T-cell (primary cell): ENCODE measurements at places on chromosomes 4 and X.
A peak's percentile ranks its signal among the peaks of the same experiment; 100 is the strongest.

GRCh38 chrX:17654116-17654515, 83.2 kb upstream of the SCML1 start:
- H3K27ac ChIP-seq, result no peak overlapping the region
- H3K4me1 ChIP-seq, result peaks cover 26% of the 10 kb centered on the region
- no peak overlapping the region for H3K4me3 ChIP-seq
- peaks cover 21% of the 10 kb centered on the region for H3K27me3 ChIP-seq
- DNase-seq, result peak; percentile 8
- no peaks in the 10 kb centered on the region for H3K36me3 ChIP-seq

- no peaks in the 10 kb centered on the region for H3K36me3 ChIP-seq
- H3K27me3 ChIP-seq, result no peaks in the 10 kb centered on the region
- peak overlapping the region; percentile 38 for H3K4me3 ChIP-seq
- H3K27ac ChIP-seq, result no peak overlapping the region
Observed at GRCh38 chr4:118113220-118113619, 78.9 kb downstream of the NDST3 start.

DNA sequence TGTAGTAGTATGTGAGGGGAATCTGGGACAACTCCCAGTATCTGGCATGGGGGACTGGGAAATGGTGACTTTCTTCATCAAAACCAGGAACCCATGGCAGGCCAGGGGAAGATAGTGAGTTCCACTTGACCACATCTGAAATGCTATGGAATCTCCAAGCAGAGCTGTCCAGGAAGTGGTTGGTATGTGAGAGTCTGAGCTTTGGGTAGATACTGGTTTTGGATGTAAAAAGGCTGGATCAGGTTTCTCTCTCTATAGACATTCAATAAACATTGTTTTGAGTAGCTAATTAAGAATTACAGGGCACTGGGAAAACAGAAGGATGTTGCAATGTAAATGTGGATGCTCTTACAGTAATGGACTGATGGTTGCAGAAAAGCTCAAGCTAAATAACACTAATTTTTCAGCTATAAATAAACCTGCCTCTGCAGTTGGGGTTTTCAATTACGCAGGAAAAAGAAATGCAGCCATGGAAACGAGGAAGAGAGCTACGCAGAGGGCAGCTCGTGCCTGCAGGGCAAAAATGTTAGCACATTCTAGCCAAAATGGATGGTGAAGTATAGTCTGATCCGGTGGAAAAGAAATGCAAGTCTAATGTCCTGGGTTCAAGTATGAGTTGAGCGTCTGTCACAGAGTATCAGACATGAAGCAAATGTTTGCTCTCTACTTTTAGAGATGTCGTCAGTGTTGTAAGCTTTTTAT, 13.4 kb upstream of the CHRNA9 start:
- no peak overlapping the region for H3K27ac ChIP-seq
- no peak for DNase-seq
- no peaks in the 10 kb centered on the region for H3K36me3 ChIP-seq
- peaks cover 15% of the 10 kb centered on the region for H3K4me1 ChIP-seq

GRCh38 chr4:86935853-86936733, 1.3 kb downstream of the AFF1 start:
- no peaks in the 10 kb centered on the region for H3K27me3 ChIP-seq
- peaks cover 34% of the 10 kb centered on the region for H3K4me1 ChIP-seq
- H3K4me3 ChIP-seq, result peak overlapping the region; percentile 65
- H3K27ac ChIP-seq, result peak overlapping the region; percentile 82
- H3K36me3 ChIP-seq, result no peaks in the 10 kb centered on the region
- peak; percentile 60 for DNase-seq

- no peaks in the 10 kb centered on the region for H3K4me1 ChIP-seq
- no peak overlapping the region for H3K4me3 ChIP-seq
- no peak overlapping the region for H3K27ac ChIP-seq
- H3K36me3 ChIP-seq, result no peaks in the 10 kb centered on the region
- DNase-seq, result no peak
Observed at GRCh38 chr4:4881432-4881831, 22.0 kb downstream of the MSX1 start.

GRCh38 chr4:2222838-2223237, 19.1 kb downstream of the HAUS3 start:
- peaks cover 9% of the 10 kb centered on the region for H3K4me1 ChIP-seq
- H3K27ac ChIP-seq, result no peak overlapping the region
- H3K27me3 ChIP-seq, result no peaks in the 10 kb centered on the region
- H3K4me3 ChIP-seq, result no peak overlapping the region

DNA sequence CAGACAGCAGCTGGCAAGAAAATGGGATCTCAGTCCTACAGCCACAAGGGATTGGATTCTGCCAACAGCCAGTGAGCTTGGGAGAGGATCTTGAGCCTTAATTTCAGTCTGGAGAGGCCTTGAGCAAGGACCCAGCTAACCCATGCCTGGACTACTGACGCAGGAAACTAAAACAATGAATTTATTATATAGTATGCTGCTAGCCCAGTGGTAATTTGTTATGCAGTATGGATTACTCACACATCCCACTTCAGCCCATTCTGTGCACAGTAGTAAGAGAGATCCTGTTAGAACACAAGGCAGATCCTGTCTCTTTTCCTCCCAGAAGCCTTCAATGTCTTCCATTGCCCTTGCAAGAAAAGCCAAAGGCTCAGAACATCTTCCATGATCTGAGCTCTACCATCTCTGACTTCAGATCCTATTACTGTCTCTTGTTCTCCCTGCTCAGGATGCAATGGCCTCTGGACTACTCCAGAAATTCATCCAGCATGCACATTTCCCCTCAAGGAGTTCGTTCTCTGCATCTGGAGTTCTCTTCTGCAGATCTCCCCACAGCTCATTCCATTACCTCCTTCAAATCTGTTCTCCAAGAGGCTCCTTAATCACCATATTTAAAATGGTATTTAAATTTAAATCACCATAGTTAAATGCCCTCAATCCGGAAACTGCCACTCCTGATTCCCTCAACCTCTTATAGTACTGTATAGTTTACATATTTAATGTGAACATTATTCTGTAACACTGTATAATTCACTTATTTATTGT, 27.6 kb downstream of the SMIM20 start:
- H3K36me3 ChIP-seq, result no peaks in the 10 kb centered on the region
- H3K4me3 ChIP-seq, result no peak overlapping the region
- DNase-seq, result no peak

DNA sequence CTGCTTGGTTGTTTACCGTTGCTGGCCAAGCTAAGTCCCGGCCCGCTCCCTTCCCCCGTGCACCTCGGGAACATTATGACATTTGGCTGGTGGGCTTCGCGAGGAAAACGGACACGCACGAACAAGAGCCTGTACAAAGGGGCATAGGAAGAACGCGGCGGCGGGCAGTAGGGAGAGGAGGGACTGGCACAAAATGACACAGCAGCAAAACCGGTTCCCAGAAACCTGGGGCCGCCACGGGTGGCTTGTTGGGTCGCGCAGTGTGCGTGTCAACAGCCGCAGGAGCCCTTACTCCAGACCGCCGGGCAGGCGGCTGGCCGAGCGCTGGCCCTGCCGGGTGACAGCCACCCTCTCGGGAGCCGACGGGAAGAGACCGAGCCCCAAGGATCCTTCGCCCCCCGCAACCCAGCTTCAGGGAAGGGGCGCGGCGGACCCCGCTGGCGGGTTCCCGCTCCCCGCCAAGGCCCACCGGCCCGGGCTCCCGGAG, 1.6 kb upstream of the LIN54 start:
- H3K4me1 ChIP-seq, result peaks cover 24% of the 10 kb centered on the region
- peak overlapping the region; percentile 62 for H3K4me3 ChIP-seq
- no peaks in the 10 kb centered on the region for H3K36me3 ChIP-seq
- peak; percentile 18 for DNase-seq
- no peak overlapping the region for H3K27ac ChIP-seq

- no peaks in the 10 kb centered on the region for H3K27me3 ChIP-seq
- H3K27ac ChIP-seq, result no peak overlapping the region
- no peaks in the 10 kb centered on the region for H3K4me1 ChIP-seq
- no peaks in the 10 kb centered on the region for H3K36me3 ChIP-seq
- DNase-seq, result no peak
- no peak overlapping the region for H3K4me3 ChIP-seq
Observed at GRCh38 chr4:158783785-158784184, 15.0 kb downstream of the FNIP2 start.

GRCh38 chrX:17226736-17227135, 148.3 kb upstream of the NHS start:
- H3K27me3 ChIP-seq, result no peaks in the 10 kb centered on the region
- no peaks in the 10 kb centered on the region for H3K36me3 ChIP-seq
- no peak for DNase-seq

GRCh38 chrX:24877854-24878650, 137.7 kb downstream of the ARX start:
- H3K27ac ChIP-seq, result no peak overlapping the region
- no peaks in the 10 kb centered on the region for H3K36me3 ChIP-seq
- H3K4me3 ChIP-seq, result no peak overlapping the region
- no peaks in the 10 kb centered on the region for H3K4me1 ChIP-seq
- no peak for DNase-seq

DNA sequence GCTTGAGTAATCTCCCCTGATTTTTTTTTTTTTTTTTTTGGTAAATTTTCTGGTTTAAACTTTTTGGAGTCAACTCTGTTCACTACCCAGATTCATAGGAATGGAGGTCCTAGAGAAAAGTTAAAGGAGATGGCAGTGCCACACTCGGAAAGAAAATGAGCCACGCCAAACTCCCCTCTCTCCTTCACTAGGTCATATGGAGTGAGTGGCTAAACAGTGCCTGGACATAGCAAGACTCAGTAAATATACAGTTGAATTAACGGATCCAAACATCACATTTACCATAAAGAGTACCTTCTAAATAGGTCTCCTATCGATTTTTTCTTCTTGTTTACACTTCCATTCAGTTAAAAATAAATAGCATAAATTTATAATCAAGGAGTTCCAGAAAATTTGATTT, 13.6 kb upstream of the AMTN start:
- no peaks in the 10 kb centered on the region for H3K36me3 ChIP-seq
- no peak for DNase-seq
- no peak overlapping the region for H3K27ac ChIP-seq
- H3K4me1 ChIP-seq, result no peaks in the 10 kb centered on the region

- H3K4me1 ChIP-seq, result no peaks in the 10 kb centered on the region
- no peak for DNase-seq
- H3K4me3 ChIP-seq, result no peak overlapping the region
- no peaks in the 10 kb centered on the region for H3K36me3 ChIP-seq
- no peak overlapping the region for H3K27ac ChIP-seq
- no peaks in the 10 kb centered on the region for H3K27me3 ChIP-seq
Observed at GRCh38 chr4:182380771-182381181, 137.6 kb downstream of the TENM3 start.

- H3K27ac ChIP-seq, result no peak overlapping the region
- H3K27me3 ChIP-seq, result no peaks in the 10 kb centered on the region
- H3K36me3 ChIP-seq, result no peaks in the 10 kb centered on the region
- no peak overlapping the region for H3K4me3 ChIP-seq
Observed at GRCh38 chr4:188647820-188648370, 508.7 kb downstream of the TRIML1 start.

DNA sequence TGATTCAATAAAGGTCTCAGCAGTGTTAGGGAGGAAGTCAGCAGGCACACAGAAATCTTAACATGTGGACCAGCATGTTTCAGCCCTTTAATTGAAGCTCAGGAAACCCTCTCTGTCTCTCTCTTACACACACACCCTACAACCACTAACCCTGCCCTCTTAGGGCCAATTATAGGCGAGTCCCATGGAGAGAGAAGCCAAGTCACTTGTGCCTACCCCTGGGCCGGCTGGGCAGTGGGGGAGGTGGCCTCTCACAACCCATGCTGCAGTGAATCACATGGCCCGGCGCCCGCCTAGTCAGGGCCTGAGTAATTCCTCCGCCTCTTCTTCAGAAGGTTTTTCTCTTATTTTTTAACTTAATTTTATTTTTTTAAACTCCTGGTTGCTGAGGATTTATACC, 3.7 kb downstream of the FGD1 start:
- no peaks in the 10 kb centered on the region for H3K36me3 ChIP-seq
- no peak overlapping the region for H3K4me3 ChIP-seq
- peaks cover 27% of the 10 kb centered on the region for H3K27me3 ChIP-seq
- H3K4me1 ChIP-seq, result peaks cover 7% of the 10 kb centered on the region

- no peak overlapping the region for H3K27ac ChIP-seq
- no peaks in the 10 kb centered on the region for H3K27me3 ChIP-seq
- no peak for DNase-seq
- no peaks in the 10 kb centered on the region for H3K4me1 ChIP-seq
- no peak overlapping the region for H3K4me3 ChIP-seq
Observed at GRCh38 chrX:84123585-84123984, 64.4 kb downstream of the RPS6KA6 start.

GRCh38 chrX:135194684-135195083, 23.5 kb upstream of the CT55 start:
- H3K36me3 ChIP-seq, result no peaks in the 10 kb centered on the region
- H3K27ac ChIP-seq, result no peak overlapping the region
- no peaks in the 10 kb centered on the region for H3K27me3 ChIP-seq
- no peak for DNase-seq

DNA sequence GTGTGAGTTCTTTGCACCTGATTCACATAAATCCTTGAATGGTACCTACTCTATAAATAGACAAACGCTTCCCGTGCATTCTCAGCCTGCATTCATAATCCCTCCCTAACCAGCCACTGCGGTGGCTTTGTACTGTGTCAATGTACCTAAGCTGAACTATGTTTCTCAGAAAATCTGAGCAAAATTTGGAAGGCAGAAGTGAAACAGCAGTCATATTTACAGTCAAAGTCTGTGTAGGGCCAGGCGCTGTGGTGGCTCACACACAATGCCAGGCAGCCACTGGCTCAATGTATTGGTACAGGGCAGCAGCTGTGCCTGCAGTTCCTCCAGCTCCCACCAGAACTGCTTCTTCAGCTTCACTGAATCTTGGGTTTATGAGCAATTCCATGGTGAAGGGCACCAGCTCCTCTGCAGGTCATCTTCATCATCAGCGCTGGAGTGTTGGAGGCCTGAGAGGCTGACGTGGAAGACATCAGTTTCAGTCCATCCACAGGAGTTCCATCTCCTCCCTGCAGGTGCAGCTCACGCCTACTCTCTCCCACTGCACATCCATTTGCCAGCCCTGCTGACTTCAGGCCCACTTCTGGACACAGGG, 32.3 kb upstream of the IRF2 start:
- no peak for DNase-seq
- no peaks in the 10 kb centered on the region for H3K27me3 ChIP-seq
- peaks cover 27% of the 10 kb centered on the region for H3K4me1 ChIP-seq

- no peak overlapping the region for H3K27ac ChIP-seq
- DNase-seq, result no peak
- H3K4me1 ChIP-seq, result no peaks in the 10 kb centered on the region
- H3K36me3 ChIP-seq, result no peaks in the 10 kb centered on the region
Observed at GRCh38 chr4:113840861-113841260, 79.3 kb upstream of the CAMK2D start.
